RKO (cell line): ENCODE measurements at places on chromosomes 12 and 14.
A peak's percentile ranks its signal among the peaks of the same experiment; 100 is the strongest.

GRCh38 chr12:111338096-111338495, 30.8 kb downstream of the PHETA1 start:
- no peak for DNase-seq

GRCh38 chr12:4572680-4573079, 10.7 kb downstream of the DYRK4 start:
- DNase-seq, result no peak

DNA sequence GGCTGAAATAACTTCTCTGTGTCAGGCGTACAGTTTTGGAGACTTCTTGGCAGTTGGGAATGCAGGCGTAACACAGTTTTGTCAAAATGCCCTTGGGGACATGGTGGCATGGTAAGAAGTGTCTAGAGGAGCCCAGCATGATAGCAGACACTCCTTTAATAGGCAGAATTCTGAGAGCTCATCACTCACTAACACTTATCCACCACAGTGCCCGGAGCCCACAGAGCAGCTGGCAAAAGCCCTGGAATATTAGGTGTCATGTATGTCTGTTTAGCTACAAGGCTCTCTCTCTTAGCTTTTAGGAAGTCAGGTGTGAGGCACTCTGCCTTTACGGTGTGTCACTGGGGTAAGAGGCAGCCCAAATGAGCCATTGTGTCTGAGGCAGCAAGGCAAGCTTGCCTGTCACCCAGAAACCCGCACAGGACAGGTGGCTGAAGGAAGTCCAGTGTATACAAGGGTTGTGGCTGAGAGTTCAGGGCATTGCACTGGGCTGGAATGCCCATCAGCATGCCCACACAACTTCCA, 96.3 kb downstream of the ESRRB start:
- DNase-seq, result no peak

GRCh38 chr14:104557086-104557485, 22.5 kb upstream of the C14orf180 start:
- DNase-seq, result no peak

DNA sequence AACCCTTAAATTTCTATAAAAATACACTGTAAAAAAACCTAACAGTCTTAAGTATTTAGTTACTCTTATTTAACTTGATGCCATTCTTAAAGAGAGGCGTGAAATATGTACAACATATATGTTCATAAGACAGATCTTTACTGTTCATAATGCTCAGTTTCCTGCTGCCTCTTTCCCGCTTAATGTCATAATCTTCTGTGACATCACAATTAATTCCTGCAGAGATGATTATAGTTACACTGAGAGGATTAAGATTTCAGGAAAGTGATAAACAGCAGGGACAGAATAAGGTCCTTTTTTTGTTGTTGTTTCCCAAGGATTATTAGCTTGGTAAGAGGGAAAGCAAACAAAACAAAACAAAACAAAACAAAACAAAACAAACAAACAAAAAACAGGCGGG, 801.4 kb downstream of the FLRT2 start:
- DNase-seq, result no peak

- DNase-seq, result no peak
These were observed 6.7 kb upstream of the SLC15A4 start for GRCh38 chr12:128830505-128830893.

- DNase-seq, result no peak
These were observed 24.8 kb downstream of the PRKCH start for GRCh38 chr14:61346221-61346620.

DNA sequence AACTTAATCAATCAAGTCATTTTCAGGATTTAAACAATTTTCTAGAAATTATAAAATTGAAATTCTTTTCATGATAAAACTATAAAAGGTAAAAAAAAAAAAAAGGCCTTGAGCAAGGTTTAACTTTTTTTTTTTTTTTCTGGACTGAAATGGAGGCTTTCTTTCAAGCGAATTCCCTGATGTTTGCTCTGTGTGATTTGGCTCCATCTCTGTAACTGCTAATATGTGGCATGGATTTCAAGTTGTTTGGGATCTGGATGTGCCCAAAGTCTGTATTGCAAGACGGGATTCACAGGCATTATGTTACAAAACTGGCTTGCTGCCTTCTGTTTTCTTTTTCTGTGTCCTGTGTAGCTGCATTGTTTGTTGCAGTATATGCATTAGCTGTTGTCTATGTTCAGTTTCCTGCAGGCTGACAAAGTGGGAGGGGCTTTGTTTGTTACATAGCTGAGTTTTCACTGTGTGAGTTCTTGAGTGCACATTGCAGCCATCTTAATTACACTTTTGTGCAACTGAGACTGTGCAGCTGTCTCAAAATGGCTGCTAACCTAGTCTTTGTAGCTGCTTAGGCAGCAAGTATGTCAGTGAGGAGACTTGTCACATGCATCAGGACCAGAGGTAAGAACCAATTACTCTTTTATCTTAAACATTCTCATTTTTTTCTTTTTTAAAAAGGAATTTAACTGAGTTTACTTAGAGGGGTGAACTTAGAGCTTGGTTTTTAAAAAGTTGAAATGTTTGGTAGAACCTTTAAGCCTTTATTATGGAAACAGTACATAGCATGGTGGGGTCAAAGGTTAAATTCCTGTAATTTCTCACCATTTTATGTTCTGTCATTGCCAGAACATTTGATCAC, 19.5 kb downstream of the ATF7IP start:
- DNase-seq, result peak; percentile 84

DNA sequence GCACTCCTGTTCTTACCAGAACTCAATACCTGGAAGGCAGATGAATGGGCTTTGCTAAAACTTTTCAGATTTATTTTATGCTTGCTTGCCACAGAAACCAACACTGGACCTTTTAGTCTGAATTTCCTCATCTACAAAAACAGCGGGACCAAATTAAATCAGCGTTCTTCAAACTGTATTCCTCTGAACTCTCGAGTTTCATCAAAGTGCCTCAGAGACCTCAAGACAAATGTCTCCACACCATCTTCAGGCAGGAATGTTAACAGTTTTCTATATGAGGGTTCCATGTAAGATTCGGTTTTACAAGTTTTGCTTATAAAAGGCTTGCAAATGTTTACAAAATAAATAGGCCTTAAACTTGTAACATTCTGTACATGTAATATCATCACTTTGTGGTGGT, 74.6 kb downstream of the MED13L start:
- DNase-seq, result no peak

DNA sequence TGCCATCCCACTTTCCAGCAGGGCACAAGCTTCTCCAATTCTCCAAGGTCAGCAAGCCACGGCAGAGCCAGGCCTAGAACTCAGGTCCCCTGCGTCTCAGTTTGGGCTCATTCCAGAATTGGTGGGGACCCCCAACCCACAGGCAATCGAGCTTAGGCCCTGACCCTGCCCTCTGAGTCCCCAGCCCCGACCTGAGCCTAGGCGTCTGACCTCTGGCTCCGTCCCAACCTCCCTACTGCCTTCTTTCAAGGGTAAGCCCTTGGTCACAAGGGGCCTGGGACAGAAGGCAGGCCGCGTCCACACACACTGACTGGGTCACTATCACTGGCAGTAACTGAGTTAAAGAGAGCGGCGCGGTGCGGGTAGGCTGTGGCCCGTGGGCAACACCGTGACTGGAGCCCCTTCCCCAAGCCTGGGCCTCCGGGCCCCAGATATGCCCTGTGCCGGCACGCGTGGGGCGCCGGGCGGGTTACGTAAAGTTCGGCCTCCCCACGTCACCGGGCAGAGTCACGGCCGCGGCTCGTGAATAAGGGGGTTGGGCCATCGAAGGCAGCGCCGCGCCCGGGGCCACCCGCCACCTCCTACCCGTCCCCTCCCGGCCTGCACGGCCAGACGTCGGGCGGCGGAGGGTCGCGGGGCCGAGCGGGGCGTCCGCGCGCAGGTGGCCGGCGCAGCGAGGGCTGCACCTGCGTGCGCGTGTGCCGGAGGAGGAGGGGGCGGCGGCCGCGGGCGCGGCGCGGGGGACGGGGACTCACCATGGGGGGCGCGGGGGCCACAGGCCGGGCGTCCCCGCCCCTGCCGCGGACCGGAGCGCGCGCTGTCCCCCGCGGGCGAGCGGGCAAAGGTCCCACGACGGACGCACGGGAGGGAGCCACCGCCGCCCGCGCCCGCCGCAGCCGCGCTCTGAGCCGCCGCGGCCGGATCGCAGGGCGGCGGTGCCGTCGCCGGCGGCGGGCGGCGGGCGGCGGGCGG, 516 bp downstream of the ANKRD9 start:
- peak; percentile 59 for DNase-seq

DNA sequence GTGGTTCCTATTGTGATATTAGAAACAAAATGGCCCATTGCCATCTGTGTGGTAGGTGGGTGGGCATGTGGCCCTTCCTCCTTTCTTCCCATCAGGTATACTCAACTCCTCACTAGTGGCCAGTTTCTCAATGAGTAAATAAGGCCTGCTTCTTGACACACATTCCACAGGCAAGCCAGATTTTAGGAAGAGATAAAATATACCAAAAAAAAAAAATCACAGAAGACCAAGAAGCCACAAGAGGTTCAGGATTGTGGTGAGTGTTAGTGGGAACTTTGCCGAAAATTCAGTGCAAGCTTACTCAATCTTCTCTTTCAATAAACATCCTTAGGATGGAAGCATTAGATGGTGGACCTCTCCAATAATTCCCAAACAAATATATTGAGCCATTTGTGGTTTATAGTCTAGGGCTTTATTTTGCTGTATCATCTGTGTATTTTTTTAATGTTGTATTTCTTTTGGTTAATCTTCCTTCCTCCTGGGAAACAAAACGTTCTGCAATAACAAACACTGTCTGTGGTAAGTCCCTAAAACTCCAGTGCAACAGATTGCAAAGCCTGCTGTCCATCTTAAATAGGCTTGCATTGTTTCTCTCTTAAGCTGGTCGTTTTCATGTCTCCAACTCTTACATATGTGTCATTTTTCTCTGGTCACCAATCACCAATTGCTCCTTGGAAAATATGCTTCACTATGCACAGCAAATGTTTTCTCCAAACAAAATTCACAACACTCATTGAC, 289.9 kb upstream of the KITLG start:
- DNase-seq, result no peak

- no peak for DNase-seq
These were observed 37.5 kb upstream of the DAAM1 start for GRCh38 chr14:59150990-59151389.

- DNase-seq, result no peak
These were observed 2.9 kb downstream of the TMEM229B start for GRCh38 chr14:67485501-67486095.

GRCh38 chr12:31456562-31456961, 130.6 kb upstream of the SINHCAF start:
- no peak for DNase-seq

GRCh38 chr12:2383325-2384028, 330.7 kb downstream of the CACNA1C start:
- no peak for DNase-seq

GRCh38 chr12:89884416-89884898, 175.8 kb upstream of the ATP2B1 start:
- DNase-seq, result no peak

DNA sequence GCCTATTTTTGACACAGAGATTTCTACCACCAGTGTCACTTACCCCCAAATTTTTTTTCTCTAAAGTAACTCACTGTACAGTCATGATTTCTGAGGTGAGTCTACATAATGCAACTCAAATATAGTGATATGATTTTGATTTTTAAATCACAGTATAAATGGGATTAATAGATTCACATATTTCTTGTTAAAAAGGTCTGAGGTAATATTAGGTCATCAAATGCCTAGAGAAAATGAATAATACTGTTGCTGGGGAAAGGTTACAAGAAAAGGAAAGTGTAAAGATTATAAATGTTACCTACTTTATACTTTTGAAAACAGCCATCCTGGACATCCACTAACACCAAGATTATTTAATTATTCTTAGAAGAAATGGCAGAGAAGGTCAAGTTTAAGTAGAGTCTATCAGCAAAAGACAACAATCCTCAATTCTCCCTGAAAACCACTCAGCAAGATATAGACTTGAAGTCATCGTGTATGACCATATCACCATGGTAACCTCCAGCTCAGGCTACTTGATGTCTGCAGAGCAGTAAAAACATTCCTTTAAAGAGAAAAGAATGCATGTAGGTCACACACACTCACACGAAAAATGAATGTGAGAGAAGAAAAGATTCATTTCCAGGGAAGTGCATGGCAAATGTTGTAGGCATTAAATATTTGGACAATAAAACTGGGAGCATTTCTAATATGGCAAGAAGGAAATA, 58.7 kb downstream of the CCDC59 start:
- peak; percentile 3 for DNase-seq

DNA sequence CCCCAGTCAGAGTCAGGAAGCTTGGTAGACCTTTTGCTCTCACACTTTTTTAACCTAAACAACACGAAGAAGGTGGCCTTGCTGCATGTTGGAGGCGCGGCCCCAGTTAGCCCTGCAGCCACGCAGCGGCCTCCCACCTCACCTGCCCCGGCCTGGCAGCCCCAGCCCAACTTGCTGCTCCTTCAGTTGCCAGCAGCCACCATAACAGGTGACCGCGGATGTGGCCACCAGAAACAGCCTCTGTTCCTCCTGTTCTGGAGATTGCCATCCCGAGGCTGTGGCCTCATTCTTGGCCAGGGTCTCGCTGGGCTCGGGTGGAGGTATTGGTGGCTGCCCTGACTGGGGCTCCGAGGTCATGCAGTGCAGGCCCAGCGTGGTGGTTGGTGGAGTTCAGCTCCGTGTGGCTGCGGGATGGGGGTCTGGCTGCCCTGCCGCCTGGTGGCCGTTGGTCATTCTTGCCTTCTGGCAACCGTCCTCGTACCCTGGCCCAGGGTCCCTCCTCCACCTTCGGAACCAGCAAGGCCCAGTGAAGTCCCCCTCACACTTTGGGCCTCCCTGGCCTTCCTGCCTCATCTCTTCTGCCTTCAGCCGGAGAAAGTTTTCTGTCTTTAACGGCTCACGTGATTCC, 20.7 kb upstream of the TEX22 start:
- no peak for DNase-seq

DNA sequence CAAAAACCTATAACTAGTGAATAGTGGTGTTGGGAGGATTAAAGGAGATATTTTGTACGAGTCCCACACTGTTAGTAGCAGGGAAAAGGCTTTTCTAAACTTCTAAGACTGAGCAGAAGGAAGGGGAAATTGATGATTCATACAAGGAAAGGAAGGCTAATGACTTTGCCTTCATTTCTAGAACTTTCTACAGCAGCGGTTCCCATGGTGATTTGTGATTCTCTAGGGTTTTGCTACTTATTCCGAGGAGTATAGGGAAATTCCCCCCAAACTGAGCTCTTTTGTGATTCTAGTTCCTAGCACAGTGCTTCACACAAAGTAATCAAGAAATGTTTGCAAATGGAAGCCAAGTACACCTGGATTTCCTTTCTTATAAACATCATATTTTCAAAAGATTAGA, 23.8 kb upstream of the PWP1 start:
- DNase-seq, result no peak

GRCh38 chr14:104597576-104597975, 7.0 kb downstream of the TMEM179 start:
- DNase-seq, result no peak
